ENCODE measurements at places on chromosomes 3 and 15. TPM values are rescaled to one million over a fixed set of nuclear protein-coding genes. Genes with fewer than 3 reads are reported as not detected.

GRCh38 chr3:100521439-100521845 is 29.0 kb downstream of the TMEM45A start:
- no peak for DNase-seq

WDR93 gene
- not detected for total RNA-seq

GABRR3 gene
- total RNA-seq = not detected

ZBTB20 gene
- total RNA-seq = 47.4 TPM
